ENCODE measurements at places on chromosomes 4 and X. TPM values are rescaled to one million over a fixed set of nuclear protein-coding genes. Genes with fewer than 3 reads are reported as not detected.

DNA sequence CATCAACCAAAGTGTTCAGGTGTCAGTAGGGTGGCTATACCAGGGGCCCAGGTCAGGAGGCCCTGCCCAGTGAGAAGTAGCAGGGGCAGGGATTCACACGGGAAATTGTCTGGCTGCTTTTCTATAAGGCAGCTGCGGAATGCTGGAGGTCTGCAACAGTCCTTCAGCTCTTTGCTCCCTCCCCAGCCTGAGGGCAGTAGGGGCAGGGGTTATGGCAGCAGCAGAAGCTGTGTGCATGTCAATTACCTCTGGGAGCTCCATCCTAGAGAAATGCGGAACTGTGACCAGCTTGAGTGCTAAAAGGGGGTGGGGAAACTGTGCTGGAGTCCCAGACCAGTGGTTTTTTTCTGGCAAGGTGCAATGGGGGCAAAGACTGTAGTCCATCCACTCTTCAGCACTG is 810.4 kb downstream of the PCDH7 start:
- DNase-seq, result no peak

The RGN gene
- total RNA-seq, result 14.1 TPM

The MAP9 gene
- 7.3 TPM for total RNA-seq

- no peak for DNase-seq
Observed at GRCh38 chr4:127793528-127793927, 11.4 kb downstream of the HSPA4L start.

The HTN1 gene
- total RNA-seq, result not detected

DNA sequence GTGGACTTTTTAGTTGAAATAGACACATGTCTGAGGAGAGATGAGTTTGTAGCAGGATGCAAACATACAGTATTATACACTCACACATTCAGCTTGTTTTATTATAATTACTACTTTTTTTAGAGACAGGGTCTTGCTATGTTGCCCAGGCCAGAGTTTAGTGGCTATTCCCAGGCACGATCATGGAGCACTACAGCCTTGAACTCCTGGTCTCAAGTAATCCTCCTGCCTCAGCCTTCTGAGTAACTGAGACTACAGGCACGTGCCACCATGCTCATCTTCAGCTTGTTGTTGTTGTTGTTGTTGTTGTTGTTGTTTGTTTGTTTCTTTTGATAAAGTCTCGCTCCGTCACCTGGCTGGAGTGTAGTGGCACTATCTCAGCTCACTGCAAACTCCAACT is 94.7 kb upstream of the ACSL4 start:
- DNase-seq, result no peak

The CFAP47 gene
- total RNA-seq, result not detected

DNA sequence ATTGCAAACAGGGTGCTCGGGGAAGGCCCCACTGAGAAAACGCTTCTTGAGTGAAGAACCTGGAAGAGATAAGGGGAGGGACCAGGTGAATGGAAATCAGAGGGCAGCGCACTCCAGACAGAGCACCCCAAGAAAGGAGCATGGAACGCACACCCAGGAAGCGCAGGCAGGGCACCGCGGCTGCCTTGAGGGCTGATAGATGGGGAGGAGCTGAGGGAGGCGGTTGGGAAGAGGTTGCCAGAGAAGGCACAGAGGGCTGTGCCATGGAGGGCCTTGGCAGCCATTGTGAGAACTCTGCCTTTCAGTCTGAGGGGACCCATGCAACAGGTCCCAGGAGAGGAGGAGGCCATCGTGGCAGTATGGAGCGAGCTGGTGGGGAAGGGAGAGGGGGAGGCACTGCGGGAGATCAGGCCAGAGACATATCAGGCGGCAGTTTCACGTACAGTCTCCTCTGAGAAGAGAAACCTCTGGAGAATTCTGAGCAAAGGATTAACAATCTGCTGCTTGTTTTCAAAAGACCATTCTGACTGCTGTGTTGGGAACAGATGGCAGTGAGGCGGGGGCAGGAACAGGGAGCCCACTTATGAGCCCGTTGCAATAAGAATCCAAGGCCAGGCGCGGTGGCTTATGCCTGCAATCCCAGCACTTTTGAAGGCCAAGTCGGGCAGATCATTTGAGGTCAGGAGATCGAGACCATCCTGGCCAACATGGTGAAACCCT is 83.7 kb downstream of the PCYT1B start:
- no peak for DNase-seq

All from Right ventricle myocardium inferior (tissue), 1 donor.